ENCODE measurements at places on chromosomes 2 and 18. TPM values are rescaled to one million over a fixed set of nuclear protein-coding genes. Genes with fewer than 3 reads are reported as not detected.

GRCh38 chr2:239460780-239461179 is 60.0 kb upstream of the HDAC4 start:
- no peaks in the 10 kb centered on the region for H3K36me3 ChIP-seq
- H3K4me3 ChIP-seq, result no peak overlapping the region
- H3K27me3 ChIP-seq, result no peaks in the 10 kb centered on the region
- H3K4me1 ChIP-seq, result no peaks in the 10 kb centered on the region
- no peak overlapping the region for H3K27ac ChIP-seq

DNA sequence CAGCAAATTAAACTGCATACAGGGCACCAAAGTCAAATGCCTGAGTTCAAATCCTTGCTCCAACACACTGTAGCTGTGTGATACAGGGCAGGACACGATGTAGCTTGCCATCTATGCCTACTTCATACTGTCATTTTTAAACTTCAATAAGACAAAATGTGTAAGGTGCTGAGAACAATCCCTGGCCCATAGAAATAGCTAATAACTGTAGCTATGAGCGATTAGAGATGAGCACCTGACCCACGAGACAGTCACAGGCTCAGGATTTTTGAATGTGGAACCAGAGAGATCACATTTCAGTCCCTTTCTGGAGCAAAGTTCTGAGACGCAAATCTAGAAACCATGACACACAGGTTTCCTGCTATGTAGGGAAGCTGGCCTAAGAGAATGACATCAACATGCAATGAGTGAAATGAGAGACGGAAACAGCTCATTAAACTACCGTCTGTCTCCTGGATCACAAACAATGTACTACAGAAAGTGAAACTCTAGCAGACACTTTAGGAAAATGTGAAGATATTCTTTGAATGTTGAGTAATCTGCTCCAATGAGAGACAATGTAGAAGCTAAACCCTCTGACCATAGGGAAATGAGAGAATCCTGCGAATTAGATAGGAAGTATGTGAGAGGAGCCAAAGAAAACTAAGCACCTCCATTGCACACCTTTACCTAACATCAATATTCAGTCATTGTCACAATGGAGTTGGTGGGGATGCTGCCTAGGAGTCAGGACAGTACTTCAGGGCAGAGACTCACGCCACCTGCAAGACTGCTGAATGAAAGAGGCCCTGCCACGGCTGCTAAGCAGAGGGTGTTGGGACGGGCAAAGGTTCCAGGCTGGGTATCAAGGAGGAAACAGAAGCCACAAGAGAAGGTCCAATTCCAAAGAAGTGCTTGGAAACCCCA is 25.5 kb downstream of the B4GALT6 start:
- H3K36me3 ChIP-seq, result peaks cover 7% of the 10 kb centered on the region
- H3K4me1 ChIP-seq, result no peaks in the 10 kb centered on the region
- H3K27me3 ChIP-seq, result no peaks in the 10 kb centered on the region
- DNase-seq, result no peak
- no peak overlapping the region for H3K4me3 ChIP-seq

GRCh38 chr2:103809941-103810441 is 1043.9 kb upstream of the POU3F3 start:
- no peaks in the 10 kb centered on the region for H3K27me3 ChIP-seq
- no peaks in the 10 kb centered on the region for H3K4me1 ChIP-seq
- no peak overlapping the region for H3K27ac ChIP-seq
- no peak for DNase-seq

Gene SIX3
- polyA plus RNA-seq, result 0.67 TPM

DNA sequence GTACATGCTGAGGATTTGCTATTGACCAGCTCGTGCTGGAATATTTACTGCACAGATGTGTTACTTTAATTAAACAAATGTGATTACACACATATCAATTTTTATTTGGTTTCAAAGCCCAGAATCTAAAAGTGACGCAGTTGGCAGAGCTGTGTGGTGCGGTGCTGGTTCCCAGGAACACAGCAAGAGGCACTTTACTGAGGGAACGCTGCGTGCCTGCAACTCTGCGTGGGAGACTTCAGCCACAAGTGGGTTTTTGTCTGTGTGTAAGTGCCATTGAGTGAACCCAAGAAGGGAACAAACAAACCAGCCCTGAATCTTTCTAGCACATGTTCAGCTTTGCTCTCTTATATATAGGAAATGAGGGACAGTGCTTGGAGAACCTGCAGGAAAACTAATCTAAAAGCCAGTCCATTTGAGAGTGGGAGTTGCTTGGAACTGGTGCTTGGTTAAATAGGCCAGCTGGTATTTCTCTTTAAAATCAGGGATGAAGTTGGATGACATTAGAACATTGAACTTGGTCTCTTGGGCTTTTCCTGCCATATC is 196.6 kb upstream of the CELF4 start:
- no peak for DNase-seq
- H3K4me1 ChIP-seq, result no peaks in the 10 kb centered on the region
- no peaks in the 10 kb centered on the region for H3K36me3 ChIP-seq
- no peak overlapping the region for H3K4me3 ChIP-seq
- no peak overlapping the region for H3K27ac ChIP-seq
- no peaks in the 10 kb centered on the region for H3K27me3 ChIP-seq

DNA sequence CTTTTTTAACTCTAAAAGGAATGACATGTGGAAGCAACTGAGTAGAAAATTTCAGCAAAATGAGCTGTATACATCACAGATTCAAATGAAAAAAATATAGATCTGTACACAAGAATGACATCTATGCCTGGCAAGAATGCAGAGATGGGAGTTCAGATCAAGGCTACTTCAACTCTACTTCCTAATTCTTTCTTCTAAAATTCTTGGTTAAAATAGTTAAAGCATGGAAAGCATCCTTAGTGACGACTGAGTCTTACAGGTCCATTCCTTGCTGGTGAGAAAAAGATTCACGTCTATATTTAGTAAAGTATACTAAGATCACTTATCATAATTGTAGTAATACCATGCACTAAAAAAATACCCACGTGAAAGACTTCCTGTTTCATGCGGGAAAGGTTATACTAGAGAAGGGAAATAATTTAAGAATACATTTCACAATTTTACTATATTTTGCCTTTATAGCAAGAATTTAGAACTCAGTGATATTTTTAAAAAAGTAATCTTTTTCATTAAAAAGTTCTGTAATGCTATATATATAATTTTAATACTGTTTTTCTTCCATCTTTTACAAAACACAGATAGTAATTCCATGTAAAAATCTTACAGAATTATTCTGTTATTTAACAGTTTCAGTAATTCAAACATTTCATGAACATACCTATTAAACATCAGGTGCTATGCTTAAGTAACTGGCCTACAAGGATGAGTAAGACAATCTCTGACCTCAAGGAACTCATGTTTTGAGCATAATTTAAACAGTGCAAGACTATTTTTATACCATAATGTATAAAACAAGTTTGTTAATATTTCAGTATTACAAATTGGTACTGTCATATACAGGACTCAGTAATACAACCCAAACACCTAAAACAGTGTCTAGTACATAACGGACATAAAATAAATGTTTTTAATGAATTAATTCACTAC is 159.6 kb downstream of the BAZ2B start:
- no peaks in the 10 kb centered on the region for H3K36me3 ChIP-seq
- H3K27me3 ChIP-seq, result no peaks in the 10 kb centered on the region
- DNase-seq, result no peak
- H3K4me1 ChIP-seq, result no peaks in the 10 kb centered on the region

DNA sequence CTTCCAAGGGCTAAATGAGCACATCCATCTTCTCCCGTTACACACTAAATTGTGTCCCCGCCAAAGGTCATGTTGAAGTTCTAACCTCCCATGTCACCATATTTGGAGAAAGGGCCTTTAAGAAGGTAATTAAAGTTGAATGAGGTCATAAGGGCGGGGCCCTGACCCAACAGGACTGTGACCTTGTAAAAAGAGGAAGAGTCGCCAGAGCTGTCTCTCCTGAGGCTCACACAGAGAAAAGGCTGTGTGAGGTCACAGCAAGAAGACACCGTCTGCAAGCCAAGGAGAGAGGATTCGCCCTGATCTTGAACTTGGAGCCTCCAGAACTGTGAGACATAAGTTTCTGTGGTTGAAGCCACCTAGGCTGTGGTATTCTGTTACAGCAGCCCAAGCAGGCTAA is 24.1 kb downstream of the TRABD2A start:
- DNase-seq, result no peak
- no peak overlapping the region for H3K27ac ChIP-seq
- peaks cover 14% of the 10 kb centered on the region for H3K27me3 ChIP-seq
- no peaks in the 10 kb centered on the region for H3K36me3 ChIP-seq

- H3K4me3 ChIP-seq, result no peak overlapping the region
- H3K36me3 ChIP-seq, result peaks cover 63% of the 10 kb centered on the region
- H3K4me1 ChIP-seq, result no peaks in the 10 kb centered on the region
- no peak for DNase-seq
Observed at GRCh38 chr18:45940724-45941123, 26.4 kb downstream of the EPG5 start.

DNA sequence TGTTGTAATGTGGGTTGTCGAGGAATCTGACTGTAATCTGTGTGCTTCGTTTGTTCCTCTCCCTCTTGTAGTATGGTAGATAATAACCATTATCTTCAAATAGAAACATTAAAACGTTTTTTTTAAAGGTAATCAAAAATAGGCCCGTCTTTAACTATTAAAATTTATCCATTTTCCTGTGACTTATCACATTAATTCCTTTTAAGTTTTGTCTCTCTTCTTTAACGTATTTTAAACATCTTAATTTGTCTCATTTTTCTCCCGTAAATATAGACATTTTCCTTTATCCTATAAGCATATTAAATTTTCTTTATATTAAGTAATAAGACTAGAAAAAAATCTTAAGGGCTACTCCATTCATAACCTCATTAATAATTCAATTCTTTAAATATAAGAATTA is 41.3 kb downstream of the EIF2AK3 start:
- no peaks in the 10 kb centered on the region for H3K4me1 ChIP-seq
- no peak for DNase-seq
- no peak overlapping the region for H3K4me3 ChIP-seq
- H3K27me3 ChIP-seq, result no peaks in the 10 kb centered on the region
- no peak overlapping the region for H3K27ac ChIP-seq

DNA sequence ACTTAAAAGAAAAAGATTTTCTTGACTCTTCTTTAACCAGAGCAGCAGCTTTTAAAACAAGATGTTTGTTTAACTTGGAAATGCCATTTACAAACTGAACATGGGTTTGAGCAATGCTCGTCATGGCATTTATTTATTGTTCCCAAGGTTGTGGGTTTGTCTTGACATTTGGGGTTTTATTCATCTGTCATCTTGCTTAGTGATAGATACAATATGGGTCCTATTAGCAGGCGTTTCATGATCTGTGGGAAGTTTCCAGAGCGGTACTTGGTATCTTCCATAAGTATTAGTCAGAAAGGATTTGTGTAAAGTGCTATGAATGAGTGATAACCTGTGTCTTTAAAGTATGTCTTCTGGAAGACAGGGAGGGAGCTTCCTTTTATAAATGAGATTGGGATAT is 29.9 kb upstream of the MGAT5 start:
- H3K27ac ChIP-seq, result no peak overlapping the region
- no peaks in the 10 kb centered on the region for H3K36me3 ChIP-seq
- no peak overlapping the region for H3K4me3 ChIP-seq
- DNase-seq, result no peak
- peaks cover 13% of the 10 kb centered on the region for H3K4me1 ChIP-seq

DNA sequence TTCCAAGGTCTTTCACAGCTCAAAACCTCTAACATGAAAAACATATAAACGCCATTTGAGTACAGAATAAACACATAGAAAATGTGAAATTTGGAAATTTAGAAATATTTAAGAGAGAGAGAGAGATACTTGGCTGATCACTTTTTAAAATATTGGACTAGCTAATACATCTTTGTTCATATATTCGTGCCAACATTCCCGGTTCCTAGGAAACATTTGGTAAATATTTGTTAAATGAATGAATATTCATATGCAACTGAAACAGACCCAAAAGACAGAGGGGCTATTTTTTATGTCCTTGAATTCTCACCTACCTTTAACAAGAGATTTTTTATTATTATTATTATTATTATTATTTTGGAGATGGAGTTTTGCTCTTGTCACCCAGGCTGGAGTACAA is 8.3 kb upstream of the COLEC12 start:
- no peak overlapping the region for H3K4me3 ChIP-seq
- no peaks in the 10 kb centered on the region for H3K27me3 ChIP-seq
- no peak overlapping the region for H3K27ac ChIP-seq
- DNase-seq, result no peak
- no peaks in the 10 kb centered on the region for H3K36me3 ChIP-seq

- no peak for DNase-seq
- no peaks in the 10 kb centered on the region for H3K4me1 ChIP-seq
- no peak overlapping the region for H3K4me3 ChIP-seq
Observed at GRCh38 chr2:17166506-17166905, 351.7 kb downstream of the RAD51AP2 start.
